Inflammatory macrophage (primary cell): ENCODE measurements at places on chromosomes 7 and 10.

DNA sequence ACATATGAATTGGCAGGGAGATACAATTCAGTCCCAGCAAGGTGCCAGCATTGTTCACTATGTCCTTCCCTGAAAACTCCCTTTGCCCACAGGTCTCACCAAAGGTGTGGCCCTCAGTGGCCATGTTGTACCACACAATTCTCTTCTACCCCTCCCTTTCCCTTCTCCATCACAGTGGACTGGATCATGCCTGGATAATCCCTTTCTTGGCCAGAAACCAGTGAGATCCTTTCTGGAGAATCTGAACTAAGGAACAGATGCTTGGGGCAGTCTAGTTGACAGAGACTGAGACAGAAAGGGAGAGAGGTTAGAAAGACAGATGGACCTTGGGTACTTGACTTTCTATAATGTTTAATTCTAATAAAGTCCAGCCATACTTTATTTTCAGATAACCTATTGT lies 9.5 kb downstream of the NMT2 start:
- DNase-seq = no peak

- DNase-seq = no peak
These were observed 205.2 kb upstream of the ADARB2 start for GRCh38 chr10:1942478-1942877.

DNA sequence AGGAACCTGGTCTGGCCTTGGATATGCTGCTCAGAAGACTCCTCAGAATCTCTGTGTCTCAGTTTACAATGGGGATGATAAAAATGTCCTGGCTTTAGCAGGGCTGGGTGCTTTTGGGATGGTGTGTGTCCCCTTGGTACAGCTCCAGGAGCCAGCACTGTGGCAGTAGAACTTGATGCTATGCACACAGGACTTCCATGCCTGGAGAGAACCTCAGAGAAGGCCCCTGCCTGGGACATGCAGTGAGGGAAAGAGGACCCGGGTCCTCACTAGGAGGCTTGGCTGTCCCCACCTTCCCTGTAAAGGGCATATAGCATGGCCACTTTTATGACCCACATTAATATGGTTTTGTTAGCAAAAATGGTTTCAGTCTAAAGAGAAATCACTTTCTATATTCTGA lies 100.5 kb downstream of the GLRX3 start:
- no peak for DNase-seq

GRCh38 chr7:94907026-94907810 lies at the start of gene PPP1R9A:
Gene PPP1R9A, plus strand, starts transcription at chr7:94907594. Its CDS starts 2,520 bp downstream, at chr7:94910114.
- no peak for DNase-seq

DNA sequence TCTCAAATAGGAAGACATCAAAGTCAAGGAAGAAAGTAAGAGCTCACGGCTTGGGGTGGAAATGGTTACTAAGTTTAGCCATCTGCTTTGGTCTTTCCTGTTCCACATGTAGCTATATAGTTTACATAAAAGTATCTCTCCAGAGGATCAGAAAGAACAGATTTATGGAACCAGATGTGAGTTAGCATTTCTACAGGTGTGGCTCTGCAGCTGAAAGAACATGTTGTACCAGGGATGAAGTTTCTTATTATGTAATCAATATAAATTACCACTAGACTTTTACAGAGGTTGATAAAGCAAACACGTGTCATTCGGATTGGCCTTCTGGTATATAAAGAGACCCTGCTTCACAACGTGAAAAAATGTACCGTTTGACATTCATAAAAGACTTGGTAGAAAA lies 19.9 kb downstream of the CALD1 start:
- no peak for DNase-seq
